ENCODE measurements at places on chromosomes 2 and 18. TPM values are rescaled to one million over a fixed set of nuclear protein-coding genes. Genes with fewer than 3 reads are reported as not detected.

Gene IRS1
- under 0.01 TPM for total RNA-seq

Gene RESP18
- not detected for total RNA-seq

Gene IGFBP5
- 0.64 TPM for total RNA-seq

Gene DNAJC5G
- 1.0 TPM for total RNA-seq

Gene CCDC68
- 0.26 TPM for total RNA-seq

Gene UGT1A10
- not detected for total RNA-seq

Gene PID1
- total RNA-seq, result 0.25 TPM

Gene BUB1
- total RNA-seq, result 11.0 TPM

Gene SPAST
- total RNA-seq, result 26.0 TPM

Gene ST8SIA5
- under 0.01 TPM for total RNA-seq

Gene TNS1
- 21.1 TPM for total RNA-seq

Gene C2orf92
- total RNA-seq, result 2.3 TPM

Gene VIT
- 0.26 TPM for total RNA-seq

Measured in dermis microvascular lymphatic vessel endothelial cell (primary cell).